ENCODE measurements at places on chromosomes 1 and 21.

DNA sequence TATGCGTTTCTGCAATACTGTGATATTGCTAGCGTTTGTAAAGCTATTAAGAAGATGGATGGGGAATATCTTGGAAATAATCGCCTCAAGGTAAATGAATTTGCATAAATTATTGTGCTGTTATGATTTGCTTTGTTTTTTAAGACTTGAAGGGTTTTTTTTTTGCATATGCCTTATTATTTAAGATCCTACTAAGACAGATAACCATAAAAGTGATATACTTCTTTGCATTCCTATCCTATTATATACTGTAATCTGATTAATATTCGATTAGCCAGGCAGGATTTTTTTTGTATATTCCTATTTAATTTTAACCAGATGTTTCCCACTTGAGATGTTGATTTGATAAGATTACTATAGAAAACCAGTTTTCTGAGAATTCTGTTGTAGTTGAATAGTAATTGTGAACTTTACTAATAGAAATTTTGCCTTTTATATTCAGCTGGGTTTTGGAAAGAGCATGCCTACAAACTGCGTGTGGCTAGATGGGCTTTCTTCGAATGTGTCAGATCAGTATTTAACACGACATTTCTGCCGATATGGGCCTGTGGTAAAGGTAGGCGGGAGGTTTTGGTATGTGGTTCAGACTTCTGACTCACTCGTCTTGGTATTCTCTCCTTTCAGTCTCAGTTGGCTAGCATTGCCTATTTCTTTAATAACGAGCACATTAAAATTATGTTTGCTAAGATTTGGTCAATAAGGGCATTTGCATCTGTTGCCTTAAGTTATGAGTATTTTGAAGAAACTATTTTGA lies 56.8 kb downstream of the ZBTB17 start:
- peak; percentile 22 for DNase-seq

- DNase-seq, result no peak
These were observed 48.3 kb upstream of the LBR start for GRCh38 chr1:225476100-225476511.

GRCh38 chr1:203672346-203672745 lies 45.7 kb downstream of the ATP2B4 start:
- peak; percentile 54 for DNase-seq

GRCh38 chr1:153775458-153776327 lies 486 bp downstream of the SLC27A3 start:
- peak; percentile 43 for DNase-seq

GRCh38 chr1:45493116-45493697 lies 2.2 kb upstream of the TESK2 start:
- peak; percentile 49 for DNase-seq

- DNase-seq, result no peak
These were observed 3.2 kb downstream of the SH3D21 start for GRCh38 chr1:36309397-36309796.

DNA sequence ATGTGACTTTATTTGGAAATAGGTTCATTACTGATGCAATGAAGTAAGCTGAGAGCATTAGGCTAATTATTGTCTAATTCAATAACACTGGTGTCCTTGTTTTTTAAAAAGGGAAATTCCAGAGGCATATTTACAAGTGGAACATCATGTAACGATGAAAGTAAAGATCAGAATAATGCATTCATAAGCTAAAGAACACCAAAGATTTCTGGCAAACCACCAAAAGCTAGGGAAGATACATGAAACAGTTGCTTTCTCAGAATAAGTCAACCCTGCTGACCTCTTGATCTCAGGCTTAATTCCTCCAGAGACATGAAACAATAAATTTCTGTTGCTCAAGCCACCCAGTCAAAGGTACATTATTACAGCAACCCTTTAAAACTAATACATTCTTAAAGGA lies 20.3 kb upstream of the IFI16 start:
- no peak for DNase-seq

DNA sequence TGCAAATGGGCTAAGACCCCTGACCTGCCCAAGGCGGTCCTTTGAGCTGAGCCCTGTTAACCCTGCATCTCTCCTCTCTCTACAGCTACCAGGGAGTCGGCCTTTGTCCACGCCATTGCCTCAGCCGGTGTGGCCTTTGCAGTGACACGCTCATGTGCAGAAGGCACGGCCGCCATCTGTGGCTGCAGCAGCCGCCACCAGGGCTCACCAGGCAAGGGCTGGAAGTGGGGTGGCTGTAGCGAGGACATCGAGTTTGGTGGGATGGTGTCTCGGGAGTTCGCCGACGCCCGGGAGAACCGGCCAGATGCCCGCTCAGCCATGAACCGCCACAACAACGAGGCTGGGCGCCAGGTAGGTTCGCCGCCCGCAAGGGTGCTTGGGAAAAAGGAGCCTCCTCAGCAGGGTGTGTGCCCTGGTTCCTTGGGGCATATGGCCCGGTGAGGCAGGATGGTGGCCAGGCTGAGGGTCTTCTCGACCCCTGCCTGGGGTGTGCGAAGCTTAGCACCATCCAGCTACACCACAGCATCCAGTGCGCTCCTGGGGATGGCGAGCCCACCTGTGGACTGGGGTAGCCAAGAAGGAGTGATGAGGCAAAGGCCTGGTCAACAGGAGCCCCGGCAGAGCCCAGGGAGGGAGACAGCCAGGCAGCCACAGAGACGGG lies 31.8 kb upstream of the ARF1 start:
- no peak for DNase-seq

DNA sequence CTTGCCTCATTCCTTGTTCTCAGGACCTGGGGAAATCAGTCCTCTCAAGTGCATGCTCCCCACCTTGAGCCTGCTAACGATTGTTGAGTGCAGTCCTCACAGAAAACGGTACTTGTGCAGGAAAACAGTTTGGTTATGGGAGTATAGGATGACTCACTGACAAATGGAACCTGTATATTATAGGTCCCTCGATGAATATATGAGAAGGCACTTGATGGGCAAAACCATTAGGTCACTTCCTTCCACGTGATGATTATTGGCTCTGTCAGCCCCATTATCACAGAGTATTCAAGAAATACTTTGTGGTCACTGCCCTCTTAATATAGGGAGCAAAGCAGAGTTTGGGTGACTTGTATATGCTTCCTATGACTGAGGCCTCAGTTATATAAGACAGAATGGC lies 6.2 kb downstream of the CCDC17 start:
- no peak for DNase-seq
